ENCODE measurements at places on chromosomes 5 and 9. TPM values are rescaled to one million over a fixed set of nuclear protein-coding genes. Genes with fewer than 3 reads are reported as not detected.

The RHOBTB3 gene
- total RNA-seq: 0.75 TPM

- DNase-seq: no peak
- no peak overlapping the region for H3K4me3 ChIP-seq
- H3K4me1 ChIP-seq: no peaks in the 10 kb centered on the region
- H3K36me3 ChIP-seq: peaks cover 5% of the 10 kb centered on the region
- no peaks in the 10 kb centered on the region for H3K27me3 ChIP-seq
- no peak overlapping the region for H3K27ac ChIP-seq
Measured at GRCh38 chr5:143931476-143931875, 119.5 kb downstream of the HMHB1 start.

The C9orf153 gene
- 0.26 TPM for total RNA-seq

GRCh38 chr9:32589083-32589723 lies 16.2 kb upstream of the NDUFB6 start:
- H3K4me1 ChIP-seq: no peaks in the 10 kb centered on the region
- DNase-seq: no peak
- peaks cover 14% of the 10 kb centered on the region for H3K27me3 ChIP-seq

- no peak overlapping the region for H3K4me3 ChIP-seq
- DNase-seq: no peak
- peaks cover 3% of the 10 kb centered on the region for H3K27me3 ChIP-seq
- no peaks in the 10 kb centered on the region for H3K36me3 ChIP-seq
- H3K27ac ChIP-seq: no peak overlapping the region
Measured at GRCh38 chr9:89564346-89564878, 40.4 kb upstream of the GADD45G start.

The COMMD10 gene
- total RNA-seq: 24.3 TPM

DNA sequence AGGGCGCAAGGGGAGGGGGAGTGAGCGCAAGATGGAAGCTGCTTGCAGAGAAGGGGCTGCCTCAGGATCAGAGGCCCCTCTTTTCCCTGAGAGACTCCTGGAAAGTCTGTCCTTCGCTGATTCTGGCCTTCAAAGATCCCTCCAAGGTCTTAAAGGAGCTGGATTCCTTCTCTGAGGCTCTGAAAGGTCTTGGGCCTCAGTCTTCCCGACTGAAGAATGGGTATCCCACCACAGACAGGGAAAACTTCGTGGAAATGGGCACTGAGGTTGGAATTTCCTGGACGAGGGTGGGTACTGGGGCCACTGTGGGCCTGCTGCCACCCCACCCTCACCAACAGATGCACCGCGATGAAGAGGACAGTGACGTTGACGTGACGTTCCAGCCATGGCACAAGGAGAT lies 3.1 kb downstream of the PTRH1 start:
- H3K4me1 ChIP-seq: peaks cover 29% of the 10 kb centered on the region
- no peaks in the 10 kb centered on the region for H3K27me3 ChIP-seq
- H3K36me3 ChIP-seq: no peaks in the 10 kb centered on the region

GRCh38 chr5:38666668-38667498 lies 110.4 kb upstream of the LIFR start:
- H3K27ac ChIP-seq: no peak overlapping the region
- peaks cover 17% of the 10 kb centered on the region for H3K27me3 ChIP-seq
- DNase-seq: no peak
- H3K4me3 ChIP-seq: no peak overlapping the region
- no peaks in the 10 kb centered on the region for H3K4me1 ChIP-seq

- H3K36me3 ChIP-seq: no peaks in the 10 kb centered on the region
- H3K4me3 ChIP-seq: no peak overlapping the region
- H3K27ac ChIP-seq: no peak overlapping the region
- no peaks in the 10 kb centered on the region for H3K4me1 ChIP-seq
- H3K27me3 ChIP-seq: no peaks in the 10 kb centered on the region
- no peak for DNase-seq
Measured at GRCh38 chr5:133229931-133230664, 178.3 kb downstream of the HSPA4 start.
